Pancreas (tissue), 10 donors: ENCODE measurements at places on chromosomes 2 and 18. TPM values are rescaled to one million over a fixed set of nuclear protein-coding genes. Genes with fewer than 3 reads are reported as not detected.
A peak's percentile ranks its signal among the peaks of the same experiment; 100 is the strongest.

ZNF385B gene
- total RNA-seq, result not detected

GRCh38 chr18:77254711-77255405 is 5.2 kb downstream of the GALR1 start:
- no peak overlapping the region for H3K4me3 ChIP-seq
- no peaks in the 10 kb centered on the region for H3K4me1 ChIP-seq
- H3K36me3 ChIP-seq, result no peaks in the 10 kb centered on the region

- no peaks in the 10 kb centered on the region for H3K4me1 ChIP-seq
- no peak for DNase-seq
- no peak overlapping the region for H3K27ac ChIP-seq
- no peaks in the 10 kb centered on the region for H3K36me3 ChIP-seq
- no peaks in the 10 kb centered on the region for H3K27me3 ChIP-seq
These were observed 73.0 kb upstream of the EPB41L5 start for GRCh38 chr2:119939915-119940314.

DCDC2C gene
- total RNA-seq, result not detected

- H3K4me1 ChIP-seq, result no peaks in the 10 kb centered on the region
- no peak for DNase-seq
- no peaks in the 10 kb centered on the region for H3K27me3 ChIP-seq
- H3K27ac ChIP-seq, result no peak overlapping the region
- H3K36me3 ChIP-seq, result no peaks in the 10 kb centered on the region
- H3K4me3 ChIP-seq, result no peak overlapping the region
These were observed 129.7 kb downstream of the CCDC85A start for GRCh38 chr2:56313500-56313921.

- no peaks in the 10 kb centered on the region for H3K27me3 ChIP-seq
- DNase-seq, result no peak
- no peak overlapping the region for H3K4me3 ChIP-seq
These were observed 84.4 kb upstream of the NARS1 start for GRCh38 chr18:57705832-57706595.

GRCh38 chr2:216246766-216247165 is 125.5 kb downstream of the MARCHF4 start:
- DNase-seq, result no peak
- H3K27me3 ChIP-seq, result no peaks in the 10 kb centered on the region
- no peak overlapping the region for H3K27ac ChIP-seq

GRCh38 chr18:62634458-62634857 is 80.9 kb upstream of the PHLPP1 start:
- H3K4me1 ChIP-seq, result no peaks in the 10 kb centered on the region
- DNase-seq, result no peak
- H3K36me3 ChIP-seq, result no peaks in the 10 kb centered on the region
- H3K4me3 ChIP-seq, result no peak overlapping the region
- no peak overlapping the region for H3K27ac ChIP-seq

DNA sequence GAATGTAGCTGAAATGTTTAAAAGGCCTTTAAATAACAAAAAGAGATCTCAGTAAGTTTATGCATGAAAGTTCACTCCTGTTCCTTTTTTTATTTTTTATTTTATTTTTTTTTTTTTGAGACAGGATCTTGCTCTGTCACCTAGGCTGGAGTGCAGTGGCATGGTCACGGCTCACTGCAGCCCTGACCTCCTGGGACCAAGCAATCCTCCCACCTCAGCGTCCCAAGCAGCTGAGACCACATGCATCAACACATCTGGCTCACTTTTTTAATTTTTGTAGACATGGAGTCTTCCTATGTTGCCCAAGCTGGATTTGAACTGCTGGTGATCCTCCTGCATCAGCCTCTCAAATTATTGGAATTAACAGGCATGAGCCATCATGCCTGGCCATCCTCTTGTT is 84.3 kb downstream of the KANSL1L start:
- H3K27me3 ChIP-seq, result no peaks in the 10 kb centered on the region
- no peak overlapping the region for H3K4me3 ChIP-seq
- peaks cover 9% of the 10 kb centered on the region for H3K4me1 ChIP-seq
- no peaks in the 10 kb centered on the region for H3K36me3 ChIP-seq

GDF7 gene
- total RNA-seq, result 0.84 TPM

DNA sequence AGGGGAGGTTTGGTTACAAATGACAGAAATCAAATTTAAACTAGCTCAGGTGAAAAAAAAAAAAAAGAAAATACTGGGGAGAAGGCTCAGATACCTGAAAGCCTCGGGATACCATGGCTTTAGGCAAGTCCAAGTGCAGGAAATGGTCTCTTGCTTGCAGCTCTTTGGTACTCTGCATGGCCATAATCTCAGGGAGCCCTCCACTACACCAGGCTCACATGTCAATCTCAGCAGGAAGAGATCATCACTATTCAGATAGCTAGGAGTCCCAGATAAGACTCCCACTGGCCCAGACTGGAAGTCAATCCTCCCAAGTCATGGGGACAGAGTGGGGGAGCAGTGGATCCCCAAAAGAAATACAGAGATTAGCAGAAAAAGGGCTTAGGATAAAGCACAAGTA is 64.8 kb upstream of the RALBP1 start:
- H3K4me1 ChIP-seq, result no peaks in the 10 kb centered on the region
- no peak overlapping the region for H3K4me3 ChIP-seq
- H3K27me3 ChIP-seq, result no peaks in the 10 kb centered on the region
- DNase-seq, result no peak
- H3K36me3 ChIP-seq, result no peaks in the 10 kb centered on the region
- no peak overlapping the region for H3K27ac ChIP-seq

IL1F10 gene
- total RNA-seq, result not detected

- H3K36me3 ChIP-seq, result no peaks in the 10 kb centered on the region
- peaks cover 17% of the 10 kb centered on the region for H3K4me1 ChIP-seq
- no peak for DNase-seq
- no peaks in the 10 kb centered on the region for H3K27me3 ChIP-seq
- H3K4me3 ChIP-seq, result no peak overlapping the region
These were observed 4.3 kb downstream of the KLF7 start for GRCh38 chr2:207161247-207162123.

GRCh38 chr18:64178860-64179259 is 30.0 kb upstream of the LINC00305 start:
- H3K4me1 ChIP-seq, result no peaks in the 10 kb centered on the region
- no peak overlapping the region for H3K27ac ChIP-seq
- H3K27me3 ChIP-seq, result no peaks in the 10 kb centered on the region
- DNase-seq, result no peak

GRCh38 chr18:70188113-70188512 is 17.4 kb downstream of the RTTN start:
- DNase-seq, result no peak
- H3K4me1 ChIP-seq, result no peaks in the 10 kb centered on the region
- H3K27ac ChIP-seq, result no peak overlapping the region

RFX8 gene
- 0.28 TPM for total RNA-seq

CDH19 gene
- total RNA-seq, result 0.20 TPM

GRCh38 chr2:200828572-200829257 is 17.0 kb downstream of the BZW1 start:
- no peak overlapping the region for H3K27ac ChIP-seq
- H3K27me3 ChIP-seq, result no peaks in the 10 kb centered on the region
- no peak for DNase-seq
- no peaks in the 10 kb centered on the region for H3K4me1 ChIP-seq
- H3K36me3 ChIP-seq, result no peaks in the 10 kb centered on the region
- no peak overlapping the region for H3K4me3 ChIP-seq

SMYD1 gene
- total RNA-seq, result not detected

MC4R gene
- not detected for total RNA-seq

- no peak for DNase-seq
- H3K4me1 ChIP-seq, result no peaks in the 10 kb centered on the region
- H3K36me3 ChIP-seq, result no peaks in the 10 kb centered on the region
These were observed 15.8 kb downstream of the PASK start for GRCh38 chr2:241133436-241133820.

ATP6V1B1 gene
- 2.2 TPM for total RNA-seq

ABCB11 gene
- 0.12 TPM for total RNA-seq

- no peak for DNase-seq
- no peak overlapping the region for H3K27ac ChIP-seq
- no peak overlapping the region for H3K4me3 ChIP-seq
- H3K36me3 ChIP-seq, result no peaks in the 10 kb centered on the region
These were observed 198.0 kb downstream of the CDH20 start for GRCh38 chr18:61531182-61531581.

HJURP gene
- total RNA-seq, result not detected

DNA sequence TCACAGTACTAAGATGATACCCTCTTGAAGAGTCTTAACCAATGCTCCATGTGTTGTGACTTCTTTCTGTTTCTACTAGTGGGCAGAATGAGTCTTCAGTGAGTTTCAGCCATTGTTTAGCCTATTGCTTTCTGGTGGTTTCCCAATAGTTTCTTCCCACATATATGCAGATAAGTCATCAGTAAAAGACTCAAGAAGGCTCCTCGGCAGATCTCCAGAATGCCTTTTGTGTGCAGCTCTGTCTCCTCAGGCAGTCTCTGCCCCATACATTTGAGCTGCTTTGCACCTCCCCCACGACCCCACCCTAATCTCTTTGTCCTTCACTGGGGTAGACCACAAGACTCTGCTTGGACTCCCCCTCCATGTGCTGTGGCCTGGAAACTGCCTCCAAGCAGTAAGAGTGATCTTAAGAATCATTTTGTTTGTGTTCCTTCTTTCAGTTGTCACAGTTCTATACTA is 71.6 kb upstream of the CHRNA1 start:
- H3K27ac ChIP-seq, result no peak overlapping the region
- no peaks in the 10 kb centered on the region for H3K4me1 ChIP-seq
- H3K36me3 ChIP-seq, result no peaks in the 10 kb centered on the region
- no peak overlapping the region for H3K4me3 ChIP-seq

- no peaks in the 10 kb centered on the region for H3K4me1 ChIP-seq
- H3K4me3 ChIP-seq, result peak overlapping the region; percentile 42
- no peak overlapping the region for H3K27ac ChIP-seq
These were observed 591 bp downstream of the SLC16A14 start for GRCh38 chr2:230068016-230068650.

RND3 gene
- total RNA-seq, result 9.8 TPM

SCG2 gene
- total RNA-seq, result 12.9 TPM

DNA sequence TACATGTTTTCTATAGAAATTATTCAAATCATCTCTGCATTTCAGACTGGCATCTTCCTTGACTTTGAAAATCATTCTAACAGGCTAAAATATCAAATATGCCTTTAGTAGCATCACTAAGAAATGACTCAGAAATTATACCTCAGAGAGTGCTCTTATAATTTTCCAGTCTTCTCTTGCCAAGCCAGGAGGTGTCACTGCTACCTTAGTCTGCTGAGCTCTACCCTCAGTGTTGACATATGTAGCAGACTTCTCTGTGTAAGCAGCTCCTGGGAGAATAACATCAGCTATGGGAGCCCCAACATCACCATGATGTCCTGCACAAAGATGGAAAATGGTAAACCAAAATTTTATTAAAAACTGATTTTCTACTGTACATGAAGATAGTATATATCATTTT is 31.6 kb downstream of the NDUFS1 start:
- no peak for DNase-seq
- H3K27me3 ChIP-seq, result no peaks in the 10 kb centered on the region
- peaks cover 34% of the 10 kb centered on the region for H3K36me3 ChIP-seq
- H3K4me1 ChIP-seq, result no peaks in the 10 kb centered on the region

DNA sequence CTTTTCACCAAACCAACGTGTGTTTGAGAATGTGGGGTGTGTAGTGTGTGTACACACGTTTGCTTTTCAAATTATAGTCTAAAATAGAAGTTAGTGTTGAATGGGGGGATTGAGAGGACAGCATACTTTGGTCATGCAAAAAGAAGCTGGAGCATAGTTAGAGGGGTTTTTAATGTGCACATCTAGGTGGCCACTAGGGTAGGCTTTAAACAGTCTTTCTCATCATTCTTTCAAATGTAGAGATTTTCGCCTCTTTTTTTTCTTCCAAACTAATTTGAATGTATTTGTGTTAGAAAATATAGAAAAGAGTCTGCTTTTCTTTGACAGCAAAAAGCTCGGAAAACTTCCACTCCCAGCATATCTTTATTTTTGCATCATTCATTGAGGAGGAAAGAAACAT is 165.2 kb upstream of the MYO3B start:
- no peak for DNase-seq
- no peak overlapping the region for H3K4me3 ChIP-seq
- H3K27me3 ChIP-seq, result no peaks in the 10 kb centered on the region
- no peak overlapping the region for H3K27ac ChIP-seq
- H3K4me1 ChIP-seq, result no peaks in the 10 kb centered on the region

DNA sequence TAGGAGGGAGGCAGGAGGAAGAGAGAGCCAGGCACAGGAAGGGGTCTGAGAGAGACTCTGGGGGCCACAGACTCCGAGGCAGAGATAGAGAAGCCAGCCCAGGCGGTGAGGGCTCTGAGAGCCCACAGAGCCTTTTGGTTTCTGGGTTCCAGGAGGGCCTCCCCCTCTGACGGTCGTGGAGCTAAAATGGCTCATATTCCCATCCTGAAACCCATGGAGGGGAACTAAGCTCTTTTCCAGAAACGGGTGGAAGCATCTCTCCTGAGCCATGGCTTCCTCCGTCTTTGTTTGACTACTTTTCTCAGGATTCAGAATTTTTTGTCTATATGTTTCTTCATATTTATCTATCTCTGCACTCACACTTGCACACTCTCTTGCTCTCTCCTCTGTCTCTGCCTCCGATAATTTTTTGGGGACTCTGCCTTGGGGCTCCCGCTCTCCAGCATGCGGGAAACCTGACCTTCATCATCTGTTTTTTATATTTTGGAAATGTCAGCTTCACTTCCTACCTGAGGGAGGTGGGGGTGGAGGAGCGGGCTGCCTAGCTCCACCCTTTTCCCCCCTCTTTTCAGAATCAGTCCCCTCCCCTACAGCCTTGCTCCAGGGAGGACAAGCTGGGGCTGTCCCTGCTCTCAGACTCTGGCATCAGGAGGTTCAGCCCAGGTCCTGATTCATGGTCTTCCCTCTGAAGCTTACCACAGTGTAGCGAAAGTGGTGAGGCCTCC is 5.0 kb upstream of the PKDCC start:
- H3K36me3 ChIP-seq, result no peaks in the 10 kb centered on the region
- no peaks in the 10 kb centered on the region for H3K4me1 ChIP-seq
- no peak for DNase-seq
- no peak overlapping the region for H3K4me3 ChIP-seq

GRCh38 chr18:57107140-57107832 is 39.6 kb upstream of the BOD1L2 start:
- no peaks in the 10 kb centered on the region for H3K4me1 ChIP-seq
- H3K4me3 ChIP-seq, result no peak overlapping the region
- H3K36me3 ChIP-seq, result no peaks in the 10 kb centered on the region
- H3K27me3 ChIP-seq, result no peaks in the 10 kb centered on the region
- no peak overlapping the region for H3K27ac ChIP-seq
- no peak for DNase-seq

DNA sequence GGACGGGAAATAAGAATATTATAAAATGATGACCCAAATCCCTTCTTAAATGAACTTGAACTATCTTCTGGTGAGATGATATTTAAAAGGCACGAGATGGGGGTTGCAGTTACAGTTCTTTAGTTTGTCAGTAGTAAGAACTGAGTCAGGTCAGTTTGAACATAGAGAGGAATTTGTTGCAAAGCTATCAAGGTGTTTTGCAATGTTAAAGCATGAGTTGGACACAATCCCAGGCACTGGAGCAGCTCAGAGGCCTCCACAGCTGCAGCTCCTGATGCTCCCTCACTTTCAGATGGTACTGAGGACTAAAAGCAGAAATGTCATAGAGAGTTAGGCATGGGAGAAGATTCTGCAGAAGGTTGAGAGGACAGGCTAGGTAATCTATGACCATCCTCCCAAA is 236.0 kb downstream of the BCL2 start:
- H3K4me1 ChIP-seq, result no peaks in the 10 kb centered on the region
- DNase-seq, result no peak
- H3K4me3 ChIP-seq, result no peak overlapping the region
- no peaks in the 10 kb centered on the region for H3K36me3 ChIP-seq
- H3K27ac ChIP-seq, result no peak overlapping the region

GRCh38 chr18:76643996-76644395 is 149.0 kb upstream of the ZNF516 start:
- DNase-seq, result no peak
- H3K27ac ChIP-seq, result no peak overlapping the region
